ENCODE measurements at places on chromosomes 1 and 21.

DNA sequence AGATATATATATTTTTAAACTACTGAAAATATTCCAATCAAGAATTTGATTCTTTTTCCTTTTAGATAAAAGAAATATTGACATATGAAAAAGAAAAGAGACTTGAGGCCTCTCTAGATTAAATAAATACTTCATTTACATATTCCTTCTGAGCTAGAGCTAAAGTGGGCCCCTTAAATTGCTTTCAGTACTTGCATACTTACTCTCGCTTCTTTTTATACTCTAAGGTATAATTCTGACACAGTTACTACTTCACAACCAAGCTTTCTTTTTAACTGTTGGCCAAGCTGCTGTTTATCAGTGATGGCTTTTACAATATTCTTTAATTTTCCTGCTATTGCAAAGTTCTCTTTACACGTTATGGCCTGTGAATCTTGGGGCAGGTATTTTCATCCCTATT, 24.6 kb downstream of the EXTL2 start:
- no peak for DNase-seq

DNA sequence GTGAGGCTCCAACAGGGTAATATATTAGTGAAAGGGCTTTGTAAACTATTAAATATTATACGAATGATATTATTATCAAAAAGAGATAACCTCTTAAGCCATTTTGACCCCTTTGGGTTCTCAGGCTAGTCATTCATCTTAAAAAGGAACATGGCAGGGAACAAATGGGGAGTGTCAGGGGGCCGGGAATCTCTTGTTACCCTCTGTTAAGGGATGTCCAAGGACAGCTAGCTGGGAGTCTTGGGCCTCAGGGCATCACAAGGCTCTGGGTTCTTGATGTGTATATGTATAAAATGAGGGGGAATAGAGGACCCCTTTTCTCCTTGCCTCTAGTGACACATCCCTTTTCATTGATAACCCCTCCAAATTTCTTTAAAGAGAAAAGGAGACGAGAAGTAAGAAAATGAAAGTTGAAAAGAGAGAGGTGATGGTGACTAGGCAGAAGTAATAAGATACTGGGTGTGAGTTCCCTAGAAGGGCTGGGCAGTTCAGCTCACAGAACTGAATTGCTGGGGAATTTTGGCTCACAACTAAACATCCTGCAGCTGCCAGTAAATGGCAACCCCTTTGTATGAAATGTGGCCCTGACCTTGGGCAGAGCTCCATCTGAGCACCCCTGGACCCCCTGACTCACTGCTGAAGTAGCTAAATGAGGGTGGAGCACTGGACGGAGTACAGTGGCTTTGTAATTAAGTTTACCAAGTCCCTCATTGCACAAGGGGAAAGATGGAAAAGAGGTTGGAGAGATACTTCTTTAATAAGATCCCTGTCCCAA, 20.0 kb upstream of the ZNF326 start:
- no peak for DNase-seq

DNA sequence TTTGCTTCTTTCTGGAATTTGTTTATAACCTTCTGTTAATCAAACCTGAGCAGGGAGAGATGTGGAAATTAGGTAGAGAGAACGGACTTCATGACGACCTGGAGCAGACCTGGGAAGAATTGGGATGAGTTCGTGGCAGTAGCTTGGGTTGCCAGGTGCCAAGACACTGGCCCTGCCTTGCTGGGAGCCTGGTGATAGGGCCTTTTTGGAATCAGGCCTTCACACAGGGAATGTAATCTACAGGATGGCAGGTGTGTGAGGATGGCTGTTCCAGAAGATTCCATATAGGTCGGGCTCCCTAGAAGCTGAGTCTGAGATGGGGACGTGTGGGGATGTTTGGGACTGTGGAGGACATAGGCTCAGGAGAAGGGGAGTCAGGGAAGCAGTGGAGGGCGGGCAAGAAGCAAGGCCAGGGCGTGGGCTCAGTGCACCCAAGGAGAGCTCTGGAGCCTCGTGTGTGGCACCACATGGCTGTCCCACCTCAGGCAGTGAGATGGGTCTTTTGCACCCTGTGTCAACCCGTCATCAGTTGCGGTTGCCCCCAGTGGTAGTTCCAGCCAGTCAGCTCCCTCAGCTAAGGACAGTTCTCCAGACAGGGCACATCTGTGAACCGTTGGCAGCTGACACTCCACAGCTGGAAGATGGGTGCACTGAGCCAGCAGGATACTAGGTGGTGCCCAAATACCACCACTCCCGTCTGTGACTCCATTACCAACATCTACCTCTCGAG, 395.9 kb downstream of the MATN1 start:
- no peak for DNase-seq

DNA sequence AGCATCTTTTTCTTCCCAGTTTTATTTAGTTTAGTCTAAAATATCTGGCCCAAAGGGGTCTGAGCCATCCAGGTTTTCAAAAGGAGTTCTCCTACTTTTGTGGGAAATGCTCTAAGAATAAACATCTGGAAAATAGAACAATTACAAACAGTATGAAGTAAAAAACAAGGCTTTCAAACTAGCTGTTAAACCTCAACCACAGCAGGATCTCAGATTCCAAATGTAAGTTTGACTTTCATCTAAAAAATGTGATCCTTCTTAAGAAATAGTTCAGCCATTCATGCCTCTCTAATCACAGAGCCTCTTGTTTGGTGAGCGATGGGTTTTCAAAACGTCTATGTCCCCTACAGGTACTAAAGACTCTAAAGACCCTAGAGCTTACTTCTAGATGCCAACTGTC, 413.5 kb downstream of the DUSP10 start:
- no peak for DNase-seq

GRCh38 chr21:42632336-42632751, 21.1 kb upstream of the PDE9A start:
- no peak for DNase-seq

DNA sequence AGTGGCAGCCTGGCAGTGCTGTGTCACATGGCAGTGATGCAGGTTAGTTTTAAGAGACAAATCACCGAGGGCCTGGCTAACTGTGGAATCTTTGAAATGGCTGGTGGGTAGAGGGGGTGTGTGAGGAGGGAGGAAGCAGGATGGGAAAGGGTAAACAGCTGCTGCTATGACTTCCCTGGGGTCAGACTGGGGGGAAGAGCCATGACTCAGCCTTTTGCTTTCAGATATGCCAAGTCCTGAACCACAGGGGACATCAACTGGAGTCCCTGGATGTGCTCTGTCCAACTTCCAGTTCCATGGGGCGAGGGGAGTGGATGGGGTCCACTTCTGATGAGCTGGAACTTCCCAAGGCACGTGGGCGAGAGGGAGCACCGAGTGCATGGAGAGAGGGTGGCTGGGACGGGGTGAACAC, 121.1 kb upstream of the ADAR start:
- DNase-seq, result no peak

- DNase-seq, result no peak
Measured at GRCh38 chr1:21857840-21858670, 46.0 kb downstream of the LDLRAD2 start.

DNA sequence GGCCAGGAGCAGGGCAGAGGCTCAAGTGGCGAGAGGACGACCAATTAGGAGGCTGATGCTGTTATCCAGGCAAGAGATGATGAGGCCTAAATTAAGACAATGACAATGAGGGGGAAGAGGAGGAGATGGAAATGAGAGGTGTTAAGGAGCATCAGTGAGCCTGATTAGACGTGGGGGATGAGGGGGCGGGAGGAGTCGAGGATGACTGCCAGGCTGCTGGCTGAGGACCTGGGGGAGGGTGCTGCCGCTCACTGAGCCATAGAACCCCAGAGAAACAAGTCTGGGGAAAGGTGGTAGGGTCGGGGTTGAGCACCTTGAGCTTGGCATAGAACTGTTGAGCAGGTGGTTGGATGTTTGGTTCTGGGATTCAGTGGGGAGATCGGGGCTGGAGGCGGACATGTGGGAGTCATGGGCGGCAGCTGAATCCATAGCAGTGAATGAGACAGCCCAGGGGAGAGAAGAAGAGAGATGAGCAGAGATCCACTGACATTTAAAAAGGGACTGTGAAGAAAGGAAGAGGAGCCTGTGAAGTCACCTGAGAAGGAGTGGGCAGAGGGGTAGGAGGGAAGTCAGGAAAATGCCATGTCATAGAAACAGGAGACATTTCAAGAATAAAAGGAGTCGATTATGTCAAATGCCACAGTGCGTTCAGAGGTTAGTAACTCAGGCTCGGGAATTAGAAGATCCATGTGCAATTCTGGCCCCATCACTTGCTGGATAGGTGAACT, 28.5 kb downstream of the DLGAP3 start:
- DNase-seq, result no peak

GRCh38 chr1:208137193-208137592, 107.0 kb downstream of the PLXNA2 start:
- DNase-seq, result no peak

- no peak for DNase-seq
Measured at GRCh38 chr1:209042413-209042812, 541.1 kb upstream of the CAMK1G start.

DNA sequence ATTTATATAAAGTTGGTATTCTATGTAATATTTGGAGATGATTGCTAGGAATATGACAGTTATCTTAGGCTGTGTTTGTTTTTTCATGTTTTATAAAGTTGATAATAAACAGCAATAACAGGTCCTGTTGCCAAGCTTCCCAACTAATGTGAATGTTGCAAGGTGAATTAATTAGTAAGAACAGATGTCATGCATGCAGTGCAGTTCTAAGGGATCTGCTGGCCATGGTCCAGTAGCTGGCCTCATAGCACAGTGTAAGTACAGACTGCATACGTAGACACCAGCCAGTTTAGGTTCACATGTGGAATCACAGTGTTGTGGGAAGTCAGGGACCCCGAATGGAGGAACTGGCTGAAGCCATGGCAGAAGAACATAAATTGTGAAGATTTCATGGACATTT, 478.2 kb downstream of the NEGR1 start:
- DNase-seq, result no peak

- DNase-seq, result no peak
Measured at GRCh38 chr1:27001570-27002360, 8.3 kb downstream of the TRNP1 start.

- DNase-seq, result no peak
Measured at GRCh38 chr1:154860156-154860870, 9.8 kb downstream of the KCNN3 start.

DNA sequence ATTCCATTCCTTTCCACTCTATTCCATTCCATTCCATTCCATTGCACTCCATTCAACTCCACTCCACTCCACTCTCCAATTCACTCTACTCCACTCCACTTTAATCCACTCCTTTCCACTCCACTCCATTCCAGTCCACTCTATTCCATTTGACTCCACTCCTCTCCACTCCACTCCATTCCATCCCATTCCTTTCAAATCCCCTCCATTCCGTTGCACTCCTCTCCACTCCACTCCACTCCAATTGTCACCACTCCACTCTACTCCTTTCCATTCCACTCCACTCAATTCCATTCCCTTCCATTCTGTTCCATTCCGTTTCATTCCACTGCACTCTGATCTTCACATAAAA, 2563.7 kb upstream of the TPTE start:
- no peak for DNase-seq

GRCh38 chr1:56548571-56548970, 30.8 kb downstream of the PLPP3 start:
- DNase-seq, result no peak

GRCh38 chr1:14835725-14836124, 237.2 kb downstream of the KAZN start:
- no peak for DNase-seq

GRCh38 chr1:59078866-59079265, 218.0 kb upstream of the FGGY start:
- no peak for DNase-seq

- no peak for DNase-seq
Measured at GRCh38 chr1:187621951-187622350, 793.2 kb downstream of the PLA2G4A start.

- peak; percentile 71 for DNase-seq
Measured at GRCh38 chr1:33260439-33260838, 4.1 kb downstream of the ZNF362 start.

DNA sequence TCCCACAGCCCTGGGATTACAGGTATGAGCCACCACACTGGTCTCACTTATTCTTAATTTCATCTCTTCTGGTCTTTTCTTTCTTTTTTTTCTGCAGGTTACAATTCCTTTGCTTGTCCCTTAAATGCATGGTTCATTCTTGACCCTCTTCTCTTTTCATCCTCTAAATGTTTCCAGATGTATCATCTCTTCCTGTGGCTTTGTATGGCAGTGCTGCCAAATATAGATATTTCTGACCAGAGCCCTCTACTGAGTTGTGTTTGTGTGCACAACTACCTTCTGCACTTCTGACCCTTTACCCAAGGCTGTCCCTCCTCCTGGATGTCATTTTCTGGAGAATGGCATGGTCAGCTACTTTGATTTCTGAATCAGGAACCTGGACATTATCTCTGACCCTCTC, 32.5 kb downstream of the OLFML3 start:
- no peak for DNase-seq

DNA sequence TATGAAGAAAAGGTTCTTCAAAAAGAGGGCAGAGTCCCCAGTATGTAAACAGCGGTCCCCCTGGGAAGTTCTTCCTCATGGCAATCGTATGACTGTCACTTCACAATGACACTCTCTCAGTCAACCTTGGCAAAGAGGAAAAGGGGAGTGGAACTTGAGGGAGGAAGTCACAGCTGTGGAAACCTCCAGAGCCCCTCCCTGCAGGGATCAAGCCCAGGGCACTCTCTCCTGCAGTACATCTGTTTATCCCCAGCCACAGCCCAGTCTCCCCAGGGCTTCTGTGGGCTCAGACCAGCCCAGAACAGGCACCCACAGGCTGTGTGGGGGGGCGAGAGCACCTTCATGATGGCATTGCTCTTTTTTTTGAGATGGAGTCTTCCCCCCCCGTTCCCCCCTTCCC, 2.0 kb downstream of the ATP13A2 start:
- DNase-seq, result no peak

GRCh38 chr1:3495776-3496745, 41.6 kb downstream of the ARHGEF16 start:
- DNase-seq, result no peak

DNA sequence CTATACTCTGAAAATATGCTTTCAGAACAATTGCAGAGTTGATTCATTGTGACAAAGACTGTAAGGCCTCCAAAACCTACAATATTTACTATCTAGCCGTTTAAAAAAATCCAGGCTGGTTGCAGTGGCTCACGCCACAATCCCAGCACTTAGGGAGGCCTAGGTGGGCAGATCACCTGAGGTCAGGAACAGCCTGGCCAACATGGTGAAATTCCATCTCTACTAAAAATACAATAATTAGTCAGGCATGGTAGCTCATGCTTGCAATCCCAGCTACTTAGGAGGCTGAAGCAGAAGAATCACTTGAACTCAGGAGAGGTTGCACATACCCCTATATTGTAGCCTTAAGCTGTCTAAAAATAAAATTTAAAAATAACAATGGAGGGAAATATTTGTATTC, 5.3 kb upstream of the TFF2 start:
- DNase-seq, result no peak

Measured in NCI-H510A (cell line).